ENCODE measurements at places on chromosomes 12 and 14. TPM values are rescaled to one million over a fixed set of nuclear protein-coding genes. Genes with fewer than 3 reads are reported as not detected.

ABCC9 gene
- total RNA-seq = not detected

AMDHD1 gene
- 0.42 TPM for total RNA-seq

PTPRR gene
- total RNA-seq = 0.22 TPM

PPFIA2 gene
- total RNA-seq = 0.39 TPM

AQP2 gene
- total RNA-seq = not detected

FIGNL2 gene
- 19.7 TPM for total RNA-seq

KRT1 gene
- total RNA-seq = not detected

INSM2 gene
- not detected for total RNA-seq

PRIMA1 gene
- 2.3 TPM for total RNA-seq

RAD51AP1 gene
- total RNA-seq = 55.4 TPM

EAPP gene
- 34.8 TPM for total RNA-seq

ADSS1 gene
- 7.8 TPM for total RNA-seq

CD163 gene
- total RNA-seq = 0.09 TPM

- DNase-seq = no peak
These were observed 20.0 kb upstream of the PCNX1 start for GRCh38 chr14:70887207-70887681.

- no peak for DNase-seq
These were observed 75.8 kb downstream of the KCNK10 start for GRCh38 chr14:88247228-88247627.

- DNase-seq = no peak
These were observed 6.3 kb upstream of the PZP start for GRCh38 chr12:9214534-9214933.

GRCh38 chr12:124755801-124756148 is 107.9 kb downstream of the SCARB1 start:
- no peak for DNase-seq

DNA sequence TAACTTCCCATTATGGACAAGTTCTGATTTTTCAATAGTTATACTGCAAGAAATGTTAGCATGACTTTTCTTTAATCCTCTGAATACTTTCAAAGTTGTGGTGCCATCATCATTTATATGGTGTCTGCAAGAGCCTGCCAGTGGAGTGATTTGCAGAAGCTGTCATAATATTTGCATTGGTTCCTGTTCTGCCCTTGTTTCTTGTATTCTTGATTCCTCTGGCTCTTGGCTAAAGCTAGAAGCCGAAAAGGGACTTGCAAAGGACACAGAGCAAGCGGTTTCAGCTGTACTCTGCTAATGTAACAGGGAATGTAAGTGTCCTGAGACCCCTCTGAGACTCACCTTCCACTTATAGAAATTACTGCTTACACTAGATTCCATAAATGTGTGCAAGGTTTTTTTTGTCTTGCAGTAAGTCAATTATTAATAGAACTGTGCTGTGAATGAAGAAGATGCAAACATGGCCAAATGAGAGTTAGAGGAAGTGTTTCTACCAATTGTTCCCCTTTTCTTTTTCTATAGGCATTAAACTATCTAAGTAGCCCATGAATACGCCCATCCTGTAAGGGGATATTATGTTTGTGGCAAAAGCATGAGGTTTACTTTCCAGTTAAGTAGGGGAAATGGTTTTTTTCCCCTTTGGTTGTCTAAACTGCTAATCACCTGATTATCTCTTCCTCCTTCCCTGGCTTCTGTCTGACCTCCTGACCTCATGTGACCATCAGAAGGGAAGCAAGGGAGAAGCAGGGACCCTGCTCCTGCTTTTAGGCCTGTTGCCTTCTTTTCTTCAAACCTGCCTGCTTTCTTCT is 5.3 kb downstream of the DYRK4 start:
- DNase-seq = no peak

DNA sequence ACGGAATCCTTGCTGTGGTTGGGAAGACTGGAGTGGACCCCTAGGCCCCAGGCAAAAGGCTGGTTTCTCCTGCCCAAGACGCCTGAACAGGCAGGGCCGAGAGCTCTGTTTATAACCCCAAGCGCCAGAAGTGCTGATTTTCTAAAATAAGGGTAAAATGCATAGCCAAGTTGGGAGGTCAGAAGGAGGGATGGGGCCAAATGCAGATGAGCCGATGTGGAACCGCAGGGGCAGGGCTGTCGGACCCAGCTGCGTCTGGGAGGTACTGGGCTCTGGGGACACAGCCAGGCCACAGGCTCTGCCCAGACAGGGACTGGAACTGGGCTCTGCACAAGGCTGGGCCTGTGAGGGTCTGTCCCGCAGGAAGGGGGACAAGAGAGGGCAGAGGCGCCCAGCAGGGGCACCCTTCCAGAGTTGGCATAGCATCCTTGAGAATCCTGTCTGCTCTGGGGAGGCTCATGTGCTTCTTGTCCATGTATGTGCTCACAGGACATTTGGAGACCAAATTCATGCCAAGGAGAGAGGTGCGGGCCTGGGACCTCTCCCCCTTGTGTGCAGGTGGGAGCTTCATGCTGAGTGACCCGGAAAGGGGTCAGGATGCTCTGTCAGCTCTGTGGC is 49.1 kb downstream of the JAG2 start:
- DNase-seq = no peak

DNA sequence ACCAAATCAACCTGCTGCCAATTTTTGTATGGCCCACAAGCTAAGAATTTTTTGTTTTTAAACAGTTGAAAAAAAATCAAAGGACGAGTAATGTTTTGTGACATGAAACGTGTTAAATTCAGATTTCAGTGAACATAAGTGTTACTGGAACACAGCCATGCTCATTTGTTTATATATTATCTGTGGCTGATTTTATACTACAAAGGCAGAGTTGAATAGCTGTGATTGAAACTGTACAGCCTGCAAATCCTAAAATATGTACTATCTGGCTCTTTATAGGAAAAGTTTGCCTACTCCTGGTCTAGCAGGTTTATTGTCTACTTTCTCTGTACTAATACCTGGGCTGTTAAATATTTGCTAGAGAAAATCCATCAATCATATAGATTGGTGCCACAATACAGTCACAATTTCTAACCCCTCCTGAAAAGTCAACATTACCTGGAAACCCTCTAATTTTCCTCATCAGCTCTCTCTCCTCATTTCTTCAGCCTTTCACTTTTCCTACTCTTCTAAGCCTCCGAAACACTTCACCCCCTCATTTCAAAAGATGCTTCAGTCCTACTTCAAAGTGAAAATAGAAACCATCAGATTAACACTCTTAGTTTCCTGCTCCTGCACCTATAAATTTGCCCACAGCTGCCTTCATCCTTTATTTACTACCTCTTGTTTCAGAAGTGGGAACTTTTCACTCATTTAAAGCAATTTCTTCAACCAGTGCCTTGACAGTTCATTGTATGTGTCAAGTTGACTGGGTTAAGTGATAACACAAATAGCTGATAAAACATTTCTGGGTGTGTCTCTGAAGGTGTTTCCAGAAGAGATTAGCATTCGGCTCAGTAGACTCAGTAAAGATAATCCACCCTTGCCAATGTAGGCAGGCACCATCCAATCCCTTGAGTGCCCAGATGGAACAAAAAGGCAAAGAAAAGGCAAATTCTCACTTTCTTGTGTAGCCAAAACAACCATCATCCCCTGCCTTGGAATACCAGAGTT is 18.0 kb upstream of the C2CD5 start:
- DNase-seq = no peak

- peak; percentile 78 for DNase-seq
These were observed 599 bp upstream of the TRHDE start for GRCh38 chr12:72271451-72272090.

DNA sequence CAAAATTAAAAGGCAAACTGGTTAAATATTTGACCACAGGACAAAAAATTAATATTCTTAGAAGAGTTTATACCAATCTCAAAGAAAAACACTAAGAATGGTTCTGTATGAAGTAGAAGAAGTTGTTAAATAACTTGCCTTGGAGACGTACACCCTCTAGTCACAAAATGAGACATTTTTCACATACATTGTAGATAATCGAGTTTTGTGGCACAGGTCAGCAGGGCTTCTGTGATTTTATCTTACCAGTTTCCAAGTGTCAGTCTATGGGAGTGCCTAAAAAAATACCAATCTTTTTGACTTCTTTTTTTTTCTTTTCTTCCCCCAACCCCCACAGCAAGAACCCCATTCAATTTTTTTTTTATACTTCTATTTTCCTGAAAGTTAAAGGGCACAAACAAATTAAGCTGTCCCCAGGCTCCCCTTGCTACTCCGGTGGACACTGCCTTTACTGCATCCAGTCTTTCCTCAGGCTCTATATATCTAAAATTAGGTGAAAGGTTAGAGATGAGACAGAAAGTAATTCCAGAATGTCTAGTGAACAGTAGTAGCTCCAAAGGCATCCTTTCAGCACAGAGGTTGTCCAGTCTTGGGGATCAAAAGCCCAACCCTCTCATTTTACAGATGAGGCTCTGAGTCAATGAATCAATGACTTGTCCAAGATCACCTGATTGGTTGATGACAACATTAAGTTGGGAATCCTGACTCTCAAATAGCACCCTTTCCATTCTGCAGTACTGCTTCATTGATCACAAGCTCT is 6.2 kb downstream of the LIMA1 start:
- DNase-seq = no peak

- no peak for DNase-seq
These were observed 1304.0 kb upstream of the SEL1L start for GRCh38 chr14:82837611-82838140.

DNA sequence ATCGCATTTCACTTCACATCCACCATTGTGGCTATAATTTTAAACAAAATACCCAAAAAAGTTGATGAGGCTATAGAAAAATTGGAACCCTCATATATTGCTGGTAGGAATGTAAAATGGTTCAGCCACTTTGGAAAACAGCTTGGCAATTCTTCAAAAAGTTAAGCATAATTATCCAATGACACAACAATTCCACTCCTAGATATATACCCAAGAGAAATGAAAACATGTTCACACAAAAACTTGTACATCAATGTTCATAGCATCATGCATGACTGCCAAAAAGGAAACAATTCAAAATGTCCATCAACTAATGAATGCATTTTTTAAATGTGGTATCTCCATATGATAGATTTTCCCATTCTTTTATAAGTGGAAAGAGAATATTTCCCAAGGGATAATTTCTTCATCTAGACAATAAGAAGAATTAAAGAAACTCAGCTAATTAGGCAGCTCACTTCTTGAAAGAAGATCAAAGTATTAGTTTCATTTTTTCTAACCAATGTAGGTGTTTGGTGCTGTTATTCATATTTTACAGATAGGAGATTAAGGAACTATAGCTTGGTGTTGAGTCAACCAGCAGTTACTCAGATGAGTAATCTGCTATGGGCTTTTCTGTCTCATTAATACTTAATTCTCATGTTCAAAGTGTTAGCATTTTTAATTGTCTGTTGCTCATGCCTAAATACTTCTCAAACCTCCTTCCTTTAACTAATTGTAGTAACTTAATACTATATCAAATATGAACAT is 32.8 kb downstream of the YEATS4 start:
- no peak for DNase-seq

GRCh38 chr14:101020834-101021370 is 117.4 kb upstream of the RTL1 start:
- DNase-seq = no peak

- DNase-seq = no peak
These were observed 6.2 kb downstream of the LPCAT3 start for GRCh38 chr12:7012024-7012607.
